ENCODE measurements at places on chromosomes 3 and 15.

- DNase-seq, result peak; percentile 39
Measured at GRCh38 chr15:101206176-101206591, 45.7 kb downstream of the CHSY1 start.

DNA sequence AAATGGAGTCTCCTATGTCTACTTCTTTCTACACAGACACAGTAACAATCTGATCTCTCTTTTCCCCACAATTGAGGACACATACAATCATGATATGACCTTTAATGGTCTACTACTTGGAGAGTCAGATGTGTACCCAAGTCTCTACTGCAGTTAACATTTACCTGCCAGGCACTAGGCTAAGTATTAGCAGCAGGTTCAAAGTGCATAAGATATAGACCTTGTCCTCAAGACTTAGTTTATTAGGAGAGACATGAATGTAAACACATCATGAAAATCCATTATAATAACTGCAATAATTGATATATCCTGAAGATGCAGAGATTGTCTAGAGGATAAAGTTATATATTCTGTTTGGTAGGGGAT lies 3.1 kb downstream of the SLC35A5 start:
- no peak for DNase-seq

DNA sequence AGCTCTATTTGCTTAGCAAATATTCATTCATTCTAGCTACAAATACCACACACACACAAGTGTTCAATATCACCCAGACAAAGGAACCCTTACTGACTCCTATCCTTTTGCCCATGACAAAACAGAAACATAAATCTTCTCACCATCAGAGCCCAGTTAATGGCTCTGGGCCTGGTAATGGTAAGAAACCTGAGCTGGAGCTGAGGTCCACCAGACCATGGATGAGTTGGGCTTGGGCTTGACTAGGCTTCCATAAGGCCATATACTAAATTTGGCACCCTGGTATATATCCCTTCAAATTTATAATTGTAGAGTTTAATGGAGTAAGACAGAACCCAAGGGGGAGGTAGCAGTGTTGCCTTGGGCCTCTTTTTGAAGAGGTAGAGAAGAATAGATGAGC lies 29.4 kb downstream of the GPR176 start:
- DNase-seq, result no peak

- no peak for DNase-seq
Measured at GRCh38 chr3:46662771-46663551, 30.5 kb downstream of the ALS2CL start.

- DNase-seq, result no peak
Measured at GRCh38 chr15:69532066-69532465, 79.4 kb downstream of the RPLP1 start.

DNA sequence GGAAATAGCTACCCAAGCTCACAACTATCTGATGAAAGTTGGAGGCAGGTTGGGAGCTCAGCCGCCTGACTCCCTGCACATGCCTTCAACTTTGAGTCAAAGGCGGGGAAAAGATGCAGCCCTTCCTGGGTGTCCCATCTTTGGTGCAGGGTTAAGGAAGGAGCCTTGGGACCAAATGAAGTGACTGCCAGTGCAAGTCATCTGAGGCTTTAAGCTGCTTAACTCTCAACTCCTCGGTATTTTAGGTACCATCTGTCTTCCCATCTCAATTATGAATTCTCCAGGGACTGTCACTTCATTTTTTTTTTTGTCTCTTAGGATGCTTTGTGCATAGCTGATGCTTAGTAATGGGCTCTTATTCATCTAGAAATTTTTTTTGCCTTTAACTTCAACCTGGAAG lies 408.8 kb upstream of the C2CD4B start:
- no peak for DNase-seq

- DNase-seq, result no peak
Measured at GRCh38 chr3:147305533-147306250, 100.7 kb downstream of the ZIC4 start.

DNA sequence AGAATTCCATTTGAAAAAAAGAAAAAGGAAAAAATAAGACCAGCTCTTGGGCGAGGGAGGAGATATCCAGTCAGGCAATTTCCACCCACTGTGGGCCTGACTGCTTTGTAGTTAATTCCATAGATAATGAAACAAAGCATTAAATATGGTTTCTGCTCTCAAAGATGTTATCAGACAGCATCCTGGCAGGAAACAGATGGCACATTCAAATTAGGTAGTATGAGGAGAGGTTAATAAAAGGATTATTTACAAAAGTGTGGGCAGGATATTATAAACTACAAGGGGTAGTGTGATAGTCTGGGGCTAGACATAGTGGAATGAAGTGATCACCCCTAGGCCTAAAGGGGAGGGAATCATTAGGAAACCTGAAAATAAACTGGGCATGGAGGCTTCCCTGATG lies 193.2 kb downstream of the CLSTN2 start:
- DNase-seq, result no peak

GRCh38 chr3:183699238-183699947 lies 1.8 kb downstream of the YEATS2 start:
- no peak for DNase-seq

GRCh38 chr3:94420931-94421330 lies 358.1 kb downstream of the NSUN3 start:
- DNase-seq, result no peak

DNA sequence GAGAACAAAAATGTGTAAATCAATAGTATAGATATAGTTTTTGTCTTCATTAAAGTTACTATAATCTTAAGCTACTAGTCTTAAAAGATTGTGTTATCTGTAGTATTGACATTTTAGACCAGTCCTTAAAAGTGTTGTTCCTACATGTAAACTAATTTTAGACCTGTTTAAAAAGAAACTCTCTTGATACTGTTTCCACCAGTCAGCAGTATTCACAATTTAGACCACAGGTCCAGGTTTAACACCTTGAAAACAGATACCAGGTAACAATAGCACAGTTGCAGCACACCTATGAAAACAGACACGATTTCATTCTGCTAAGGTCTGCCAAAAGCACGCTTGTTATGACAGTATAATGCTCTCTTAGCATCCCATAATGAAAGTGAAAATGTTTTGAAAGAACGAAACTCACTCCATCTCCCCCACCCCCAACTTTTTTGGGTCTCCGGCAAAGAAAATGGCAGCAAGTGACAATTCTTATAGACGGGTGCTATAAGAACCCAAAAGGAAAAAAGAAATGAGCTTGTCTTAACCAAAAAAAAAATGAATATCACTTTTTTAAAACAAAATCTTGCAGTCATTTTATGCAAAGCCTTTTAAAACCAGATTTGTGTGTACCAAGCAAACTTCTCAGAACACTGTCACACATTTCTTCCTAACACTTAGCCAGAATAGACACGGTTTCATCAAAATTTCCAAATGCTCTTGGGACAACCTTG lies 1.6 kb downstream of the EIF4E3 start:
- no peak for DNase-seq

DNA sequence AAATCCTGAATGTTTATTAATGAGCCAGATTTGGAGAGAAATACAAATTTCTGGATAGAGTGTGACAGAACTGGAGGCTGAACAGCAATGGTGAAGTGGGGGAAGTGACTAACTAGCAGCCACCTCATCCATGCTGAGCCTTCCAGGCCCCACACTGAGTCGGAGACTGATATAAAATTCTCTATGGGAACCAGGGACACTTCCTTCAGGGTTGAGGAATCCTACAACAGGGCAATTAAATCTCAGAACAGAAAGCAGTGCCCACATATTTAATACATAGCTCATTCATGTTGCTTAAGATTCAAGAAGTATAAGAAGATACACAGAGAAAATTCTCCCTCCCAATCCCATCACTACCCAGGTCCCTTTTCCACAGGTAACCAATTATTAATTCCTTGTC lies 49.3 kb downstream of the HACD2 start:
- no peak for DNase-seq

- no peak for DNase-seq
Measured at GRCh38 chr15:39275066-39275465, 305.8 kb upstream of the THBS1 start.

DNA sequence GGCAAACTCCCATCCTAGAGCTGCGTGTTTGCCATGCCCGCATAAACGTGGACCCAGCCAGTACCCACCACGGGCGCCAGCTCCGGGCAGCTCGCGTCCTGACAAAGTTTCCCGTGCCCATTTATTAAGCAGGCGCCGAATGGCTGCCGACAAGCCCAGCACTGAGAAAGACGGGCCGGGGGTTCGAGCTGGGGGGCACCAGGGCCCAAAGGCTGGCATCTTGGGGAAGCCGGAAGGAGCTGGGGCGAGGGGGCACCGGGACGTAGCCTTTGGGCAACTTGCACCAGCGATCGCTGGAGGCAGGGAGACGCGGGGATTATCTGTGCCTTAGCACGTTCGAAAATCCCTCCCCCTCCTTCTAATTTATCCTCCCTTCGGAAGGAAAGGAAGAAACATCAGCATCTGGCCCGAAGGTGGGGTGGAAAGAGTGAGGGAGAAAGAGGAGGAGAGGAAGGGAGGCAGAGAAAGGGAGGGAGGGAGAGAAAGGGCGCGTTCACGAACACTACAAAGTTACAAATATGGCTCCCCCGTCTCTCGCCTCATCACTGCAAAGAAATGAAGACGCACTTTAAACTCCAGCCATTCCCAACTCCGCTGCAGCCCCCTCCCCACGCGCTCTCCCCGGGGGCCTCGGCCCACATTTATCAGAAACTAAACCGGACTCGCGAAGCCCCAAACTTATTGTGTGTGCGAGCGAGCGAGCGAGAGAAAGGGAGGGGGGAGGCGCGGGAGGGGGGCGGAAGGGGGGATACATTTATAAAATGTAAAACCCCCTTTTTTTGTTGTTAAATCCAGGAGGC lies 1.0 kb downstream of the ANP32A start:
- DNase-seq, result peak; percentile 27

DNA sequence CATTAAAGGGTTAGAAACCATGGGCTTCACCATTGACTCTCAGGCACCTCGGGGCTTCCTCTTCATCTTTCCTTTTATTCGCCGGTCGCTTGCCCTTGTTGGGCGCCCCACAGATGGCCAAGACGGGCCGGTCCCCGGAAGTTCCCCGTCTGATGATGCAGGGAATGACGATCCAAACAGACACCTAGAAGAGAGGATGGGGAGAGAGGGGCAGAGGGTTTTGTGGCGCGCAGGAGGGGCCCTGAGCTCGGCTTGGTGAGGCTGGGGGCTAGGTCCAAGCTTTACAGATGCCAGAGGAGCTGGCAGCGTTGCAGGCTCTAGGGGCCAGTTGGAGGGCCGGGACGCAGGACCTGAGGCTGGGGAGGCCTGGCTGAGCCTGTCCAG lies 532 bp upstream of the ESYT3 start:
- DNase-seq, result no peak

DNA sequence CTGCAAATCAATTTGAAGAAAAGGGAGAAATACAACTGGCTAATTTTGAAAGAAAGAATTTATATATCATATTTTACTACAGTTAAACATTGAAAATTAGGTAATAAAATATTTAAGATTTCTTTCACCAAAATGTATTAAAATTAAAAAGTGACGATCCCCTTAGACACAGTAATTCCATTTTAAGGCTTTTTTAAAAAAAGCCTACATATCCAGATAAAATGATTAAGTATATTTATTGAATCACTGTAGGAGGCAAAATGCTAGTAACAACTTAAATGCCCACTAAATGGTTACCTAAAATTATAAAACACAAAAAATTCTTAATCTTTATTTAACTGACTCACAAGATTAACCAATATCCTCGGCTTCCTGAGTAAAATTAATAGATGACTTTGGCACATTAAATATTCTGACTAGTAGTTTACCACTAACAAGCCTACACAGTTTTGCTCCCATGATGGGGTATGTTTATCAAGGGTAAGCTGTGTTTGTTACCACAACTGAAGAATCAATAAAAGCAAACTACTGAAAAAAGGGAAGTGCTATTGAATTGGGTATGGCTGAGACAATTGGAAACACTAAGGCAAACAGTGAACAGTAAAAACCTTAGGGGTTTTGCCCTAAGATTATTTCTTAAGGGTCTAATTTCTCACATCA lies 28.4 kb downstream of the ANKRD28 start:
- DNase-seq, result no peak

DNA sequence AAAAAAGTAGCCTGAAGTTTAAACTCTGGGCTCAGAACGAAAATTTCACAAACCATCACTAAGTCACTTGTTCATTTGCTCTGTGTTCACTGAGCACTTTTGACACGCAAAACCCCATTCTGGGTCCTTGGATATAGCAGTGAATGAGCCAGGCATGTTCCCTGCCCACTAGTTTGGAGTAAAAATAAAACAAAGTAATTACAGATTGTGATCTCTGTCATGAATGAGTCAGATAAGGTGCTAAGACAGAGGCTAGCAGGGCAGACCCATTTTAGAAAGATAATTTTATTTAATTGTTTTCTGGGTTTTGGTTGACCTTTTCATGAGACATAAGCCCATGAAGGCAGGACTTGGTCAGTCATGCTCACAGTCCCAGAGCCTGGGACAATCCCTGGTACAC lies 84.1 kb upstream of the ARHGEF3 start:
- DNase-seq, result no peak

DNA sequence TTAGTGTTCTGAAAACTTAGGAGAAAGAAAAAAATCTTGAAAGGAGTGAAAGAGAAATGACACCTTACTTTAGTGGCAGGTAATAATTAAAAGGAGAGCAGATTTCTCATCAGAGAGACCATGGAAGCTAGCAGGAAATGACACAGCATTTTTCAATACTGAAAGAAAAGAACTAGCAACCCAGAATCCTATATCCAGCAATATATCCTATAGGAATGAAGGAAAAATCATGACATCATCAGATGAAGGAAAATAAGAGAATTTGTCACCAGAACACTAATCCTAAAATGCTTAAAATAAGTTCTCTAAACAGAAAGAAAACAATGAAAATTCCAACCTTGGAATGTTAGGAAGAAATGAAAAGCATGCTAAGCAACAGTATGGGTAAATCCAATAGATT lies 39.8 kb upstream of the MDFIC2 start:
- DNase-seq, result no peak

GRCh38 chr3:123818324-123818920 lies 65.7 kb downstream of the MYLK start:
- DNase-seq, result no peak

GRCh38 chr15:82159922-82160321 lies 102.6 kb downstream of the EFL1 start:
- DNase-seq, result no peak

- no peak for DNase-seq
Measured at GRCh38 chr3:6750782-6751181, 110.1 kb upstream of the GRM7 start.

- no peak for DNase-seq
Measured at GRCh38 chr3:38646630-38647029, 2.9 kb downstream of the SCN5A start.

DNA sequence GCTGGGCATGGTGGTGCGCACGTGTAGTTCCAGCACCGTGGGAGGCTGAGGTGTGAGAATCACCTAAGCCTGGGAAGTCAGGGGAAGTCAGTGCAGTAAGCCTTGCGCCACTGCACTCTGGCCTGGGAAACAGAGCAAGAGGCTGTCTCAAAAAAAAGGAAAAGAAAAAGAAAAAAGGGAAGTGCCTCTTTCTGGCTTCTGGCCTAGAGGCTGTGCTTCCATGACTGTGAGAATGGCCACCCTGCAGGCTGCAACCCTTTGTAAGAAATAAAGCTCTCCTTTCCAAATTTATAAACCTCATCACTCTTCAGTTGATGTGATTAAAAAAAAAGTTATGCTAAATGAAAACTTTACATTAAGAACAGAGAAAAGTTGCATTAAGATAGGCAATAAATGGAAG lies 774.3 kb downstream of the TUSC7 start:
- DNase-seq, result no peak
